ENCODE measurements at places on chromosomes 16 and 17.

- DNase-seq, result no peak
Observed at GRCh38 chr16:87447323-87447722, 45.5 kb downstream of the ZCCHC14 start.

GRCh38 chr17:8341456-8341855, 1.8 kb downstream of the ODF4 start:
- no peak for DNase-seq

GRCh38 chr16:71648162-71648561, 22.2 kb downstream of the MARVELD3 start:
- DNase-seq, result no peak

GRCh38 chr17:31374094-31374447, 17.4 kb upstream of the RAB11FIP4 start:
- no peak for DNase-seq

DNA sequence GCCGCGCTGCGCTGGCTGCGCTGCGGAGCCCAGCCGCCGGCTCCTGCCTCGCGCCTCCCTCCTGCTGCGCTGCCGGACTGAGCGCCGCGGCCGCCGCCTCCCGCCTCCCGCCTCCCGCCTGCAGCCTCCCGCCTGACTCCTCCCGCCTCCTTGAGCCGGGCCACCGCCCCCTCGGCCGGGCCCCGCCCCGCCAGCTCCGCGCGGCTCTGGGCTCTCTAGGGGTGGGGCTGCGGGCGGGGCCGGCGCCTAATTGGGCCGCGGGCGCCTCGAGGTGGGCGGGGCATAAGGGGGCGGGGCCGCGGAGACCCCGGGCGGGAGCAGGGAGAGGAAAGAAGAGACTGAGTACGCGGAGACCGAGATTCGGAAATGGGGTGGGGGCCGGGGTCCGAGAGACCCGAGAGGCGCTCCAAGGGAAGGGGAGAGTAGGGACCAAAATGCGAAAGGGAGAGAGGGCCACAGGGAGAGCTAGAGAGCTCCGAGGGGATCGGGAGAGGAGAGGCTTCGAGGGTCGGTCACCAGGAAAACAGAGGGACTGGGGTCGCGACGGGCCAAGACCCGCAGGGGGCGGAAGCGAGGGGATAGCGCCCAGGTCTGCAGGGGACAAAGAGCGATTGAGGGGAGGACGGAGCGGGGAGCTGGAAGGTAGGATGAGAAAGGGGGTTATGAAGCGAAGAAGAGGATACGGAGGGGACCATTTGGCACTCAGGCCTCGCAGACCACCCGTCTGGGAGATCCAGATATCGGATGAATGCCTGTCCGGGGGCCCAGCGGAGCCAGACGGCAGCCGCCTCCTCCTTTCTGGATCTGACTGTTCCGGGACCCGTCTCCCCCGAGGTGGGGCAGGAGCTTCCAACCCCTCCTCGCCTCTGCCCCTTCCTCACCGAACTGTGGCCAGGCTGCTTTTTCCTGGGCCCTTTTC, at the start of gene C1QL1:
TSS of gene C1QL1 (minus strand) at position 79 of the 919 bp plus-strand sequence. CDS start 255 bp downstream, outside the sequence.
- peak; percentile 99 for DNase-seq

DNA sequence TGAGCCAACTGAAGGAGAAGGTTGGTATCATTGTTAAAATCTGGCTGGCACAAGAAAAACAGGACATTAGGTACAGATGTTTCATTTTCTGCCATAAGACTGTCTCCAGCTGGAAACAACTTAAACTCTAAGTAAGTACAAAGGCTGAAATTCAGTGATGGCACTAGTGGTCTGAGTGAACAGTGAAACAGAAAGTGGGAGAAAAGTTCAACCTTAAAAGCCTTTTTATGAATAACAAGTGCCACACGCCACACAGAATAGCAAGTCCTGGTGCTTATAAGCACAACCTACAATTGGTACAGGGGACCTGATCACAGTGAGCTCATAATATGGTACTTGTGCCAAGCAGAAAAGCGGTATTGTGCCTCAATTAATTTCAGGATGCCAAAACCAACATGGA, 56.7 kb downstream of the CEP112 start:
- no peak for DNase-seq

- DNase-seq, result no peak
Observed at GRCh38 chr17:15478845-15479244, 11.4 kb upstream of the CDRT4 start.

DNA sequence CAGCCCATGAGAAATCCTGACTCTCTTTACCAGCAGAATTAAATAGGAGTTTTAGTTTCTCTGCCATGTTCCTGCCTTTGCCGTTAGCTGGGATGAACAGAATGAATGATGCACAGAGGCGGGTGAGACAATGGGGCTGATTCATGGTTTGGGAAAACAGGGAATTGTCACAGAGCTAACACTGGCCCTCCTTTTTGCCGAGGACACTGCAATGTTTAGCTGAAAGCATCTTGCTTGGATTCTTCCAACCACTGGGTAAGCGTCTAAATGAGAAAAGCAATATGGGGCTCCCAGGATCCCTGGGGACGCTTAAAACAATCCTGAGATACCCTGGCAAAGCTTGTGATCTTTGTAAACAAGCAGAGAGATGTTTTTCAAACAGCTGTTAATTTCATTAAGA, 12.8 kb upstream of the PAFAH1B1 start:
- no peak for DNase-seq

DNA sequence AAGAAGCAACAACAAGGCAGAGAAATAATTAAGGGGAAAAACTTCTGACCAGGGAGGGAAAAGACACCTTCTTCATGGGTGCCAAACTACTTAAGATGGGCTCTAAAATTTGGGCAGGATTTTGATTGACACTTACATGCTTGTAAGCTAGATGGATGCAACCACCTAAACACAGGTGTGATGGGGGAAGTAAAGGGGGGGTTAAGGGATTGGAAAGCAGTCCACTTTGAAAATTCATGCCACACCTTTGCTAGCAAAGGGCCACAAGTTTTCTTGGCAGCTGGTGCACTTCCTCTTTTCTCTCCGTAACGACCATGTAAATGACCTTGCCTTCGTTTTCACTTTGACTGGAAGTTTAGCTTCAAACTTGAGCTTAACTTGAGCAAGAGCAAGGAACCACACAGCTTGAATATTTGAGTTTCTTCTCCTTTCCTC, 14.3 kb upstream of the PRKAR1A start:
- no peak for DNase-seq

DNA sequence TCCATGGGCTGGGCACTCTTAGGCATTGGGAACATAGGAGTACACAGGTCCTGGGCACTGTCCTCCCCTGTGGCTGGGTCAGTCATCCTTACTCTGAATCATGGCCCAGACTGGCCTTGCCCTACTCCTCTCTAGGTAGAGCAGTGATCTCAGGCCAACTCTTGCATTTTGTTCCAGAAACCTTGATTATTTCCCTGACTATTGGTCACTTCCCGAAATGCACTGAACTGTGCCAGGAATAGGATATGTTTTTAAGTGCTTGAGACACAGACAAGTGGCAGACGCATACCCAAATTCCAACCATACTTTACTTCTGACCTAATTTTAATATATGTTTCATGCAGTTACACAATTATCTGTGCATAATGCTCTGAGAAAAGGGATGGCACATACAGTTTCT, 10.3 kb downstream of the KRABD2 start:
- DNase-seq, result peak; percentile 26

DNA sequence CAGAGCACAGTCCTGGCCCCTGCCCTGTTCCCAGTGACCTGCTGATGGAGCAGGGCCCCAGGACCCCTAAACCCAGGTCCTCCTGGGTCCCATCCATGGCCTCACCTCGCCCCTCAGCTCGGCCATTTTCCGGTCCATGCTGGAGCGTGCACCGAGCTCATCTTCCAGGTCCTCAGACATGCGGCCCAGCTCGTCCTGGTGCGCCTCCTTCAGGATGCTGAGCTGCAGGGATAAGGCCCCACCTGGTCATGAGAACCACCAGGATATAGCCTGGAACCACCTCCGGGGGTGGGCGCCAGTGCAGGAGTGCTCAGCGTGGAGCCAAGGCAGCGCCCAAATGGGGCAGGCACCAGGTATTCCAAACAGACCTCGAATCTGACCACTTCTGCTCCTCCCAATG, 17.9 kb downstream of the CCDC102A start:
- no peak for DNase-seq

DNA sequence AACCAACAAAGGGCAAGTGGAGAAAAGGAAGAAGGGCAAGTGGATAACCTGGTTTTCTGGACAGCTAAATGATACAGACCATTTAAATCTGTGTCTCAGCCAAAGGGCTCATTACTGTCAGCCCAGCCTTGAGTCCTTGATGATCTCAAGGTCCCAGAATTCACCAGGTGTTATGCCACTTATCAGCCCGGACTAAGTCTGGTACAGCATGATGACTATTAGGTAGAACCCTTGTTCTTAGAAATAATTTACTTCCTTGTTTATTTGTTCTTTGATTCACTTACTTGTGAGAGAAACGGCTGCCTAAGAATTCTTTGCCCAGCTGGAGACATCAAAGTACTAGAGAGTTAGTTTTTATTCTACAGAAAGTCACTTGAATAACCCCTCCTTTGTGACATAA, 3.5 kb downstream of the PDILT start:
- no peak for DNase-seq

- no peak for DNase-seq
Observed at GRCh38 chr16:58507195-58507962, 7.4 kb downstream of the NDRG4 start.

- DNase-seq, result peak; percentile 24
Observed at GRCh38 chr17:7747635-7748071, 30.1 kb downstream of the DNAH2 start.

GRCh38 chr17:75724016-75725003, 3.1 kb downstream of the ITGB4 start:
- DNase-seq, result no peak

- no peak for DNase-seq
Observed at GRCh38 chr16:49788986-49789385, 66.9 kb downstream of the ZNF423 start.

DNA sequence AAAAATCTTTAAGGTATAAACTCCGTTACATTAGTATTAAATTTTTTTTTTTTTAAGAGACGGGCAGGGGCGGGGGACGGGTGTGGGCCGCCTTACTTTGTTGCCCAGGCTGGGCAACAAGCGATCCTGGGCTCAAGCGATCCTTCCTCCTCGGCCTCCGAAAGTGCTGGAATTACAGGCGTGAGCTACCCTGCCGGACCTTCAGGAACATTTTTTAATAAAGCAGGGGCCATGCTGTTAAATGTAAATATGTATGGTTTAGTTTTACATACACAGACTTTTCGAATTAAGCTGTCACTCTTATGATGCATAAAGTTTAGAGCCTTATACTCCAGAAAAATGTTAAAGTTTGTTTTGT, 2.4 kb downstream of the PPM1D start:
- DNase-seq, result no peak

- no peak for DNase-seq
Observed at GRCh38 chr17:19322129-19322505, 40.4 kb downstream of the B9D1 start.

DNA sequence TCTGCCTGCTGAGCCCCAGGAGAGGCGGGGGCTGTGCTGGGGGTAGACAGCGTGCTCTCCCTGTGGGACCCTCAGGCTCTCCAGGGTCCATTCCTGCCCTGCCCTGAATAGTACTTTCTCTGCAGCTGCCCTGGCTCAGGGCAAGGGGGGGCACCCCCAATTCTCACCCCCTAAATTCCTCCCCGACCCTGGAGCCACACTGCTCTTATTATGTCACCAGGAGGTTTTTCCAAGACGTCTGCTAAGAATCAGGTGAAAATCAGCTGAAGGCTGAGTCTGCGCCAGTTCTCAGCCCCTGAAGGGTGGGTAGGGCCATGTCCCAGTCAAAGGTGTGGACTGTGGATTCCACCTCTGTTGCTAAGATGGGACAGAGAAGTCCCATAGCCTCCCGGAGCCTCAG, 49.9 kb upstream of the MAP3K14 start:
- no peak for DNase-seq

- no peak for DNase-seq
Observed at GRCh38 chr16:11638140-11638539, 30.1 kb upstream of the SNN start.

DNA sequence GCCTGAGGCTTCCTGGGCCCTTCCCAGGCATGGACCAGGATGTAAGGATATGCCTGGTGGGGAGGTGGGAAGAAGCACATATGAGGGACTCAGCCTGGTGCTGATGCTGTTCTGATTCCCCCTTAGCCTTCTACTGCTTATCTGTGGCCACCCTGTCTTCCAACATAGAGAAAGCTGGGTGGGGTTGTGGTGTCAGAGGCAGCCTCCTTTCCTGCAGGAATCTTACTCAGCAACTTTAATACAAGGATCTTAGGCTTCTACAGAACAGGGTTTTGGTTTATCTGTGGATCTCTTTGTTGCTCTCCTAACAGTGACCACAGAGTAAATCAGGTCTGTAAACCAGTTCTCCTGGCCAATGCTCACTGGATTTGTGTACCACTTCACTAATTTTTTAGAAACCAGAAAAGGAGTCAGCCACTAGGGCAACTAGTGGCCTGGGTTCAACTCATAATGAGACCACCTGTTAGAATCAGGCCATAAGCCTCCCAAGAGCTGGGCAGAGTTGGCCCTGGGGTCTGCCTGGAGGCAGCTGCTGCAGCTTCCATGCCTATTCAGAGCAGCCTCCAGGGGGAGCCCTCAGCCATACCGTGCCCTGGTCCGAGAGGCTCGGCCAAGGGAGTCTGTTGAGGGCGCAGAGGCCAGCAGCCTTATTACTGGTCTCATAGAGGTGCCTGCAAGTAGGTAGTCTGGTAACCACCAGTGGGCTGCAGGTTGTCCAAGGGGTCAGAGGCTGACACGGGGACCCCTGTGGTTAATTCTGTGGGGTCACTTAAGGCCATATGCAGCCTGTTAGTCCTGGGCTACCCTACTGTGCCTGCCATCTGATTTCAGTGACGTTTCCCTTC, 7.1 kb downstream of the HAS3 start:
- DNase-seq, result peak; percentile 72

- DNase-seq, result no peak
Observed at GRCh38 chr16:85512808-85513115, 100.4 kb upstream of the GSE1 start.

DNA sequence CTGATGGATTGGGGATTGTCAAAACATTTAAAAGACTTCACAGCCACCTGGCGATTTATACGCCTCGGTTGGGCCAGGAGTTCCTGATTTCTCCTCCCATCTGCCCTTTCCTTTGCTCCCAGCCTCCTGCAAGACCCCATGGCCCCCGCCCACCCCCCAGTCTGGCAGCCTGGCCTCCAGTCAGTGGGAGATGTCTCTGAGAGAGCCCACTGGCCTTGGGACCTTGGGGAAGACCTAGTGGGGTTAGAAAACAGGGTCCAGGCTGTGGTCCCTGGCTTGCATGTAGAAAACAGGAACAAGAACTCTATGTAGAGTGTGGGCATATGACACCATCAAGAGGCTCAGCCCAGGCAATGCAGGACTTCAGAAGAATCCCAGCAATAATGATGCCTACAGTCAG, 209.4 kb upstream of the C16orf82 start:
- no peak for DNase-seq

- DNase-seq, result no peak
Observed at GRCh38 chr16:11138022-11138768, 117.8 kb downstream of the SOCS1 start.

GRCh38 chr17:30524847-30525246, 47.6 kb downstream of the GOSR1 start:
- peak; percentile 49 for DNase-seq

- peak; percentile 92 for DNase-seq
Observed at GRCh38 chr17:80008383-80008840, 27.3 kb downstream of the TBC1D16 start.

GRCh38 chr16:67562526-67562917, at the start of gene CTCF:
Gene CTCF, plus strand, starts transcription at chr16:67562526. Its CDS starts 48,307 bp downstream, at chr16:67610833.
- DNase-seq, result peak; percentile 83
